ENCODE measurements at places on chromosomes 6 and 20.

GRCh38 chr6:33895296-33895695 is 91.5 kb upstream of the MLN start:
- H3K36me3 ChIP-seq, result no peaks in the 10 kb centered on the region
- H3K4me3 ChIP-seq, result no peak overlapping the region
- no peak for DNase-seq
- no peaks in the 10 kb centered on the region for H3K27me3 ChIP-seq
- peak overlapping the region; percentile 58 for H3K27ac ChIP-seq

DNA sequence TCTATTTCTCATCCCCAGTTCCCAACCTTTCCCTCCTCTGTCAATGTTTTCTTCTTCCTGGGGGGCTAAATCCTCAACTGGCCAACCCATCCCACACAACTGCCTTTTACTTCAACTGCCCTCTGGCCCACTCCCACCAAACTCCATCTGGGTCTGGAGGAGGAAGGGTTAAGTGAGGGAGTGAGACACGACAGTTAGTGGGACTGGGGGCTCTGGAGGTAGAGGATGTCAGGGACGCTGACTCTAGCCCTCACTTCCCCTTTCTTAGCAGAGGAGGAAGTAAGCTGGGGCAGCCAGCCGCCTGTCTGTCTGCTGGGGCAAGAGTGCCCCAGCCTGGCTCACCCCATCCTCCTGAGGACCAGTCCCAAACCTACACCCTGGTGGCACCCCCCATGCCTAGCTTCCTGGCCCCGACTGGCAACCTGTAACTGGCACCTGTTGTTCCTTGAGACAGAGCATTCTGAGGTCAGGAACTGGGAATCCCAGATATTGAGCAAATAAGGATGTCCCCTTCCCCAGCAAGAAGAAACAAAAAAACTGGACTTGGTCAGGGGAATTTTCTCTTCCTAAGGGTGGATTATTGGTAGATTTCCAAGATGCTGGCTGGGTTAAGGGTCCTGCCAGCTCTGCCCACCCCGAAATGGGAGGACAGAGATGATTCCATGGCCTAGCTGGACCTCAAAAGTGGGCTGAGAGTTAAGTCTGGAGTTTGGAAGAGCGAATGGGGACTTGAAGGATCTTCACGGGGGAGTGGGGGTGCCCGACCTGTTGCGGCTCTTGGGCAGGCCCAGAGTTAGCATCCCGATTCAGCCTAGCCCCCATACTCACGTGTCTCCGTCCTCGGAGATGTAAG is 971 bp downstream of the NFKBIE start:
- no peak for DNase-seq
- peak overlapping the region; percentile 77 for H3K4me3 ChIP-seq
- H3K27ac ChIP-seq, result peak overlapping the region; percentile 89
- no peaks in the 10 kb centered on the region for H3K36me3 ChIP-seq
- H3K27me3 ChIP-seq, result no peaks in the 10 kb centered on the region

DNA sequence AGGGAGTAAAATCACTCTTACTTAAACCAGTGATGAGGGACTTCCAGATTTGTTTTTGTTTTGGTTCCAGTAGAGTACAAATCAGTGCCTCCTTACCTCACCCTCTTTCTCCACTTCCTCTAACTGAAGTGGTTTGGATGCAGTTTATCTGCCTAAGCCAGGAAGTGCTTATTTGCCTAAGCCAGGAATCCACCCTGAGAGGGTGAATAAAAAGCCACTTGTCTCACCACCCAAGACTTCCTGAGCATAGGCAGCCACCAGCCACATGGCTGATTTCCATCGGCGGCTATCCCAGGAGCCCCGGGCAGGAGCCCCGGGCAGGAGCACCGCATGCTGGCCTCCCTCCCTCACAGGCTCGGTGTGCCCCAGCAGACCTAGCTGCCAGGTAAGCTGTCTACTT is 12.0 kb downstream of the LRP11 start:
- no peak overlapping the region for H3K27ac ChIP-seq
- H3K4me1 ChIP-seq, result peaks cover 31% of the 10 kb centered on the region
- DNase-seq, result no peak
- H3K4me3 ChIP-seq, result no peak overlapping the region
- no peaks in the 10 kb centered on the region for H3K27me3 ChIP-seq

DNA sequence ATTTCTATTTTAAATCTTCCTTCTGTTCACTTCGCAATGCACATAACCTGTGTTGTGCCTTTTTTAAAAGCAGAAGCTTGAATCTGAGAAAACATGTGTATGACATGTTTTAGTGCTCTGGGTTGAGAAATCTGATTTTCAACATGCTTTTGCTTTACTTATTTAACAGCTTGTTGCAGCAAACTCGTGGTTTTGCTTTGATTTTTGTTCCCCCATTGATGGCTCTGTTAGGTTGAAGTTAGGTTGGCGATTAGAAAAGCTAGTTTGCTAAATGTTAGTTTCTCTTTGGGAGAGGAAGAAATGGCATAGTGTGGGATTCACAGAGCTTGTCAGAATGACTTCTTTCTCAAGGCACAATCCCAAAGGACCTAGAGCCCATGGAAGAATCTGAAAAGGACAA is 170.8 kb downstream of the TMEM242 start:
- DNase-seq, result no peak
- no peaks in the 10 kb centered on the region for H3K27me3 ChIP-seq
- H3K4me1 ChIP-seq, result peaks cover 15% of the 10 kb centered on the region
- no peak overlapping the region for H3K4me3 ChIP-seq

GRCh38 chr6:23180504-23181293 is 611.3 kb downstream of the HDGFL1 start:
- no peaks in the 10 kb centered on the region for H3K27me3 ChIP-seq
- no peaks in the 10 kb centered on the region for H3K4me1 ChIP-seq
- H3K27ac ChIP-seq, result no peak overlapping the region
- H3K4me3 ChIP-seq, result no peak overlapping the region
- no peak for DNase-seq
- no peaks in the 10 kb centered on the region for H3K36me3 ChIP-seq

- no peak for DNase-seq
- peaks cover 25% of the 10 kb centered on the region for H3K4me1 ChIP-seq
- H3K4me3 ChIP-seq, result no peak overlapping the region
- no peaks in the 10 kb centered on the region for H3K27me3 ChIP-seq
Observed at GRCh38 chr6:116016846-116017545, 43.7 kb downstream of the FRK start.

DNA sequence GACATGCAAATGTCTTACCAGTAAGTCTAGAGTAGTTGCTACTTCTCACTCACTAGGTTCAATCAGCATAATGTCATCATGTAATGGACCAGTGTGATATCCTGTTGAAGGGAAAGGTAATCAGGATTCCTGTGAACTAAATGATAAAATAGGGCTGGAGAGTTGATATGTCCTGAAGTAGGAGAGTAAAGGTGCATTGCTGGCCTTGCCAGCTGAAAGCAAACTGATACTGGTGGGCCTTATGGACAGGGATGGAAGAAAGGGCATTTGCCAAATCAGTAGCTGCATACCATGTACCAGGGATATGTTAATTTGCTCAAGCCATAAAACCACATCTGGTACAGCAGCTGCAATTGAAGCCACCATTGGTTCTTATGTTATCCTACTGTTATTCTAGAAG is 37.5 kb upstream of the IYD start:
- DNase-seq, result no peak
- H3K27ac ChIP-seq, result no peak overlapping the region
- no peak overlapping the region for H3K4me3 ChIP-seq

DNA sequence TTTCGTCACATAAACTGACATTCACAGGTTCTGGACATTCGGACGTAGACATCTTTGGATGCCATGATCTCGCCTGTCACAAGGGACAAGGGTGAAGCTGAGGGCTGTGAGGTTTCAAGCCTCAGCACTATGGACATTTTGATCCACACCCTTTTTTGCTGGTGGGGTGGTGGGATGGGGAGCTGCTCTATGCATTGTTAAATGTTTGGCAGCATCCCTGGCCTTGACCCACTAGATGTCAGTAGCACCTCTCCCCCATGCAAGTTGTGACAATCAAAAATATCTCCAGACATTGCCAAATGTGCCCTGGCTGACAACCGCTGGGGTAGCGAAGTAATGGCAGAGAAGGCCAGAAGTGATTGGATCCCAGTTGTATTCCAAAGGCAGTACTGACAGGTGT is 229.4 kb downstream of the TSHZ2 start:
- H3K4me3 ChIP-seq, result no peak overlapping the region
- no peaks in the 10 kb centered on the region for H3K4me1 ChIP-seq
- H3K27me3 ChIP-seq, result no peaks in the 10 kb centered on the region

- no peak for DNase-seq
- H3K27ac ChIP-seq, result no peak overlapping the region
- H3K36me3 ChIP-seq, result no peaks in the 10 kb centered on the region
- H3K4me3 ChIP-seq, result no peak overlapping the region
Observed at GRCh38 chr6:163766936-163767335, 352.4 kb downstream of the QKI start.

- no peaks in the 10 kb centered on the region for H3K36me3 ChIP-seq
- H3K4me3 ChIP-seq, result no peak overlapping the region
- H3K4me1 ChIP-seq, result no peaks in the 10 kb centered on the region
- H3K27ac ChIP-seq, result no peak overlapping the region
- no peak for DNase-seq
- H3K27me3 ChIP-seq, result no peaks in the 10 kb centered on the region
Observed at GRCh38 chr6:129351807-129352206, 358.2 kb downstream of the ARHGAP18 start.

DNA sequence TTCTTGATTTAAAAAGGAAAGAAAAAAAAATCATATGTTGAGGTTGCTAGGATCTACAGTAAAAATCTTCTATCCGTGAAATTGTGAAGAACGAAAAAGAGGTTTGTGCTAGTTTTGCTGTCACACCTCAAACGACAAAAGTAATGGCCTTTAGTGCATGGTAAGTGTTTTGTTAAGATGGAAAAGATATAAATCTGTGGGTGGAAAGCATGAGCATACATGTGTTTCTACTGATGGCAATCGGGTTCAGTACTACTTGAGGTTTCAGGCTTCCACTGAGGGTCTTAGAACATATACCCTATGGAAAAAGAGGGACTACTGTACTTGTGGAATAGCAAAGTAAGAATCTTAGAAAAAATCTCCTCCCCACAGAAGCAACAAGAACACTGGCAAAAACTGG is 58.0 kb downstream of the AHI1 start:
- H3K27ac ChIP-seq, result no peak overlapping the region
- DNase-seq, result no peak
- H3K4me1 ChIP-seq, result no peaks in the 10 kb centered on the region
- no peaks in the 10 kb centered on the region for H3K27me3 ChIP-seq
- no peaks in the 10 kb centered on the region for H3K36me3 ChIP-seq

- no peak overlapping the region for H3K4me3 ChIP-seq
- no peaks in the 10 kb centered on the region for H3K36me3 ChIP-seq
- H3K27me3 ChIP-seq, result no peaks in the 10 kb centered on the region
Observed at GRCh38 chr6:117986396-117986795, 79.3 kb downstream of the SLC35F1 start.

DNA sequence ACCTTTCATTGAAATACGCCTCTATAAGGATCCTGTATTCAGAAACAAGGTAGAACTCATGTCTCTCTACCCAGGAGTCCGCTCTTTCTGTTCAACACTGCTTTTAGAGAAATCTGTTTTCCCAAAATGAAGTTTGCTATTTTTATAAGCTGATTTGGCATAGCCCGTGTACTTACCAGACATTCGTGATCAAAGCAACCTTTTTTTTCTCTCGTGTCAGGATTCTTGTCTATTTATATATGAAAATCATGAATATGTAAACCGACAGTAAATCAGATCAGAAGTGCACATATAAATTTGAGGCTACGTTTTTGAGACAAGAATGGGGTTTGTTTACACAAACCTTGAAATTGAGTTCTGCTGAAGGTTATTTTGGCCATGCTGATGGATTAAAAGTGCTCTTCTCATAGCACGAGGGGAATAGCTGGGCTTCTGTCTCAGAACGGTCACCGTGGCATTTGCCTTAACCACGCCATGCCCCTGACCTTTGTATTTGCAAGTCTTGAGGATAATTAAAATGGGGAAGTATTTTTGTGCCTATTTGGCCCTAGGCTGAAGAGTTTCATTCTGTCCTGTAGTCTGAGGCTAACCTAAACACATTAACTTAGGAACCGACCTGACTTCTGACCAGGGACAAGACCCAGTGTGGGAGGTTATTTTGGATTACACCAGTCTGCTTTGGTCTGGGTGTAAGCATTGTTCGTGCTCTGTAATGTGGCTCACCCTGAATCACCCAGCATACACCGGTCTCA is 118.6 kb downstream of the MAP3K4 start:
- H3K4me1 ChIP-seq, result no peaks in the 10 kb centered on the region
- no peaks in the 10 kb centered on the region for H3K27me3 ChIP-seq
- DNase-seq, result no peak
- H3K36me3 ChIP-seq, result peaks cover 85% of the 10 kb centered on the region
- no peak overlapping the region for H3K4me3 ChIP-seq

DNA sequence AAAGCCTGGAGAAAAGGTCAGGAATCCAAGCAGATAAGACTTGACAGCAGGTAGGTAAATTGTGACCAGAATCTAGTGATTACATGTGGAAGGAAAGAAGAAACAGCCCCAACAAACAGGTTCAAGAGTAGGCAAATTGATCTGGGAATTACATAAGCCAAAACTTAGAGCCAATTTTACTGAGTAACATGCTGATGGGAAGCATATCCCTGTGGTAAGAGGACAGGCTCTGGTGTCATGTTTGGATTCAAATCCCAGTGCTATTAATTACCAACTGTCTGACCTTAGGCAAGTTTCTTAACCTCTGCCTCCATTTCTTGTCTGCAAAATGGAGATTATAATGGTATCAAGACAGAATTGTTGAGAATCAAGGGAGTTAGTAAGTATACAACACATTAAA is 20.4 kb downstream of the MCM9 start:
- H3K27ac ChIP-seq, result no peak overlapping the region
- H3K27me3 ChIP-seq, result no peaks in the 10 kb centered on the region
- DNase-seq, result no peak
- no peaks in the 10 kb centered on the region for H3K4me1 ChIP-seq

DNA sequence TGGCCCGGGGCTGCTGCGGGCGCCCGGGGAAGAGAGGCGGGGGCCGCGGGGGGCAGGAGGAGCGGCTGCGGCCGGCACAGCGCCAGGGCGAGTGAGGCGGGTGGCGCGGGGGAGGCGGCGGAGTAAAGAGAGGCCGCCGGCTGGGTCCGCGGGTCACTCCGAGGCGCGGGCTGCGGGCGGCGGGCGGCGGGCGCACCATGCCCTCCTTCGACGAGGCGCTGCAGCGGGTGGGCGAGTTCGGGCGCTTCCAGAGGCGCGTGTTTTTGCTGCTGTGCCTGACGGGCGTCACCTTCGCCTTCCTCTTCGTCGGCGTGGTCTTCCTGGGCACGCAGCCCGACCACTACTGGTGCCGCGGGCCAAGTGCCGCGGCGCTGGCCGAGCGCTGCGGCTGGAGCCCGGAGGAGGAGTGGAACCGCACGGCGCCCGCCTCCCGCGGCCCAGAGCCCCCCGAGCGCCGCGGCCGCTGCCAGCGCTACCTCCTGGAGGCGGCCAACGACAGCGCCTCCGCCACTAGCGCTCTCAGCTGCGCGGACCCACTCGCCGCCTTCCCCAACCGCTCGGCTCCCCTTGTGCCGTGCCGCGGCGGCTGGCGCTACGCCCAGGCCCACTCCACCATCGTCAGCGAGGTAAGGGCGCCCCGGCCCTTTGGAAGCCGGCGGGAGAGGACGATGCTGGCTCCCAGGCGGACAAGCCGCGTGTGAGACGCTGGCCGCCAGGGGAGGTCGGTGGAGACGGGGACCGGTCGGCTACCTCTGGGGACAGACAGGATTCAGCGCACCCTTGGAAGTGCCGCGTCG is at the start of gene SLC22A3:
TSS of gene SLC22A3 (plus strand) at position 156 of the 797 bp plus-strand sequence. CDS start at position 198, 42 bp downstream.
- no peaks in the 10 kb centered on the region for H3K27me3 ChIP-seq
- peak within 1 kb of the TSS; percentile 89 for H3K27ac ChIP-seq
- H3K4me1 ChIP-seq, result peaks cover 18% of the 10 kb centered on the region
- H3K4me3 ChIP-seq, result peak within 1 kb of the TSS; percentile 64
- no peak for DNase-seq

Measured in vagina (tissue), 2 donors.